Forelimb muscle (tissue), 1 donor: ENCODE measurements at places on chromosomes 12 and 14. TPM values are rescaled to one million over a fixed set of nuclear protein-coding genes. Genes with fewer than 3 reads are reported as not detected.

The ST8SIA1 gene
- 8.0 TPM for polyA plus RNA-seq

The FOXN4 gene
- 0.15 TPM for polyA plus RNA-seq

The FAM181A gene
- not detected for polyA plus RNA-seq

DNA sequence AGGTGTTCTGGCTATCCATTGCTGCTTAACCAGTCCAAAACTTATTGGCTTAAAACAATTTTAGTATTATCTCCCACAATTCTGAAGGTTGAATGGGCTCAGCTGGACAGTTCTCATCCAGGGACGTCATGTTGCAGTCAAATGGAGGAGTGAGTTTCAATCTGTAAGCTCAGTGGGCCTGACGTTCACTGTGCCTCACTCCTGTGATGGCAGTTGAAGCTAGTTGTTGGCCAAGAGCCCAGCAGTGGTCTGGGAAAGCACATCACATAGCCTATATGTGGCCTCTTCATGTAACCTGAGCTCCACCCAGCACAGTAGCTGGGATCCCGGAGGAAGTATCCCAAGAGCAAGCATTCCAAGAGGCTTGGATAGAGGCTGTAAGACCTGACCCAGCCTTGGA is 40.6 kb upstream of the CDKN3 start:
- no peak for DNase-seq

- DNase-seq, result no peak
Measured at GRCh38 chr12:92210071-92210470, 64.4 kb upstream of the BTG1 start.
